ENCODE measurements at places on chromosomes 3 and 15. TPM values are rescaled to one million over a fixed set of nuclear protein-coding genes. Genes with fewer than 3 reads are reported as not detected.

GRCh38 chr3:136957751-136958288, at the start of gene IL20RB:
IL20RB (plus strand) TSS chr3:136957983; CDS start chr3:136958114, 131 bp downstream.
- DNase-seq: peak; percentile 97
- H3K27ac ChIP-seq: peak within 1 kb of the TSS; percentile 75
- no peaks in the 10 kb centered on the region for H3K36me3 ChIP-seq
- H3K4me1 ChIP-seq: peaks cover 70% of the 10 kb centered on the region

DNA sequence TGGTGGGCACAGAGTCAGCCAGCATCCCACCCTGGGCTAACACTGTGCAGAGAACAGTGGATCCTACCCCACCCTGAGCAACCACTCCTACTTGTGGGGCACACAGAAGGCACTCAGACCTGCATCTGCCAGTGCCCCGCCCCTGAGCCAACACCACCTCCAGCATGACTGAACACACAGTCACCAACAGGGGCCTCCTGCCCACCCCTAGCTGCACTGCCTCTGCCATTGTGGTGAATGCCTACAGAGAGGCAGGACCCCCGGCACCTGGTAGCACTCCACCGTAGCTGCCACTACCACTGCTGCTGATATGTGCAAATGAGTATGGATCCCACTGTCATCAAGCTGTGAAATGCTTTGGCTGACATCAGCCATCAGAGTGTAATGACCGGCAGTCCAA, 123.1 kb downstream of the ADAMTSL3 start:
- H3K36me3 ChIP-seq: no peaks in the 10 kb centered on the region
- no peaks in the 10 kb centered on the region for H3K27me3 ChIP-seq
- no peak overlapping the region for H3K27ac ChIP-seq
- DNase-seq: no peak
- H3K4me1 ChIP-seq: no peaks in the 10 kb centered on the region
- no peak overlapping the region for H3K4me3 ChIP-seq

- H3K27ac ChIP-seq: no peak overlapping the region
- no peaks in the 10 kb centered on the region for H3K36me3 ChIP-seq
- H3K27me3 ChIP-seq: no peaks in the 10 kb centered on the region
- H3K4me1 ChIP-seq: peaks cover 17% of the 10 kb centered on the region
- no peak for DNase-seq
These were observed 1.0 kb upstream of the NR2E3 start for GRCh38 chr15:71809346-71809745.

DNA sequence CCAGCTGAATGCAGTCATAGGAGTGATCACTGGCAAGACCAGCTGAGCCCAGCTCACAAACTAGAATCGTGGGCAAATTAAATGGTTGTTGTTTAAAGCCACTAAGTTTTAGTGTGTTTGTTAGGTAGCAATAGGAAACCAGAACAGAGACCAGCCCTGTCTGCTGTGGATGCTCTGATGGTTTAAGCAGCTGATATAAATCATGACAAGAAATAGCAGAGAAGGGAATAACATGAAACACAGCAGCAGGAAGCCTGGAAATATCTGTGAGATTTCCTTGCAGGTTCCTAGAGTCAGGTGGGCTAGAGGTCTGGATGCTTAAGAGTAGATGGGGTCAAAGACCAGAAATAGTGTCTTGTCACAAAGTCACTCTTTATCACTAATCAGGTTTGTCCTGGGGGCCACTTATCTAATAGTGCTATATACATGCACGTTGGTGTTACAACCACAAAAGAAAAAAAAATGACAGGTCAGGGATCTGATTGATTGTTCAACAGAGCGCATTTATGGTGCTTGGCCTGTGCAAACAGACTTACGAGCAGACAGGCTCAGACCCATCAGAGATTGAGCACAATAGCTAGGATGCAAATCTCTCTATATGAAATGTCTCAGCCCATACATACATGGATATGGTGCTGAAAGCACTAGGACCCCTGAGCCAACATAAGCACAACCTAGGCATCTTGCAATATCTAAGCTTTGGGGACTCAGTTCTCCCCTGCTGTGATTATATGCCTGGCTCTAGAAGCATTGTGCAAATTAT, 967.7 kb downstream of the AGBL1 start:
- no peak for DNase-seq
- H3K36me3 ChIP-seq: no peaks in the 10 kb centered on the region
- H3K4me3 ChIP-seq: no peak overlapping the region
- H3K27ac ChIP-seq: no peak overlapping the region
- H3K27me3 ChIP-seq: no peaks in the 10 kb centered on the region

DNA sequence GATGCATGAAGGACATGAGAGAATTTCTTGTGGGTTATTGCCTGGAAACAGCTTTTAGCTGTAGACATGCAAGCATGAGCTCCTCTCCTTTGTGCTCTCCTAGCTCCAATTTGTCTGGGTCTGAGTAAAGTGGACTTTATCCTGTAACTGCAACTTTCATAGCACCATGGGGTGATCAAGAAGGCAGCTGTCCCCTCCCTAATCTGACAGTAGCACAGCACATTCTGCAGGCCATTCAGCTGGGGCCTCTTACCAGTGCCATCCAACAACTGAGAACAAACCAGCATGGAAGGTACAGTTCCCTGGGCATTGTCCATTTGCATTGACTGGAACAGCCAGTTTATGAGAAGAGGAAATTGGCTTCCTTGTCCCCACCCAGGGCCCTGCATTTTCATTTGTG, 7.7 kb upstream of the RAB27A start:
- no peak overlapping the region for H3K4me3 ChIP-seq
- DNase-seq: no peak
- no peaks in the 10 kb centered on the region for H3K36me3 ChIP-seq
- no peak overlapping the region for H3K27ac ChIP-seq
- H3K27me3 ChIP-seq: no peaks in the 10 kb centered on the region

DNA sequence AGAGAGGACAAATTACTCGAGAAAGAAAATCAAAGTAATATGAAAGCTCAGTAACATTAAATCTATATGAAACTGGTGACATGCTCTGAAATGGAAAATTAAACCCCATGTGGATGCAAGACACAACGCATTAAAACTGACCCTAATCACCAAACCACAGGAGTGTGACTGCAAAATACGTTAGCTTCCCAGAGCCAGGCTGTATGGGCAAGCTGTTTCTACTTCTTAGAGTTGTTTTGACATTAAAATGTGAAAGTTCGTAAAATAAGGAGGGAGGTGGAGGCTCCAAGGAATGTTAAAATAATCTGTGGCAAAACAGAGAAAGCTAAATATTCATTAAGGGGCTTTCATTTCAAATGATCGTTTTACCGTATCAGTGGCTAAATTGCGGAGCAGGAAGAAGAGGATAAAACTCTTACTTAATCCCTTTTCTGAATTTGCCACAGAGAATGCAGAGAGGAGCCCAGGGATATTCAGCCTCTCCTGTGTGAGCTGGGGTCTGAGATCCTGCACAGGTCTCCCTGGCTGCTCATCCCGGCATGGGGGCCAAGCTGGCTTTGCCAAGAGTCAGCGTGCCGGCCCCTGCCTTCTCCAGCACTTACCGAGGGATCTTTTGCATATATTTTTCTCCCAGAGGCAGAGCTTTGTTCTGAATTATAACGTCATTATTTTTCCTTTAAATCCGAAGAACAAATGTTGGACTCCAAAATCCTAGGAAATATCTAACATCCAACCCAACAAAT, 239.8 kb upstream of the THBS1 start:
- H3K27ac ChIP-seq: no peak overlapping the region
- no peak overlapping the region for H3K4me3 ChIP-seq

DNA sequence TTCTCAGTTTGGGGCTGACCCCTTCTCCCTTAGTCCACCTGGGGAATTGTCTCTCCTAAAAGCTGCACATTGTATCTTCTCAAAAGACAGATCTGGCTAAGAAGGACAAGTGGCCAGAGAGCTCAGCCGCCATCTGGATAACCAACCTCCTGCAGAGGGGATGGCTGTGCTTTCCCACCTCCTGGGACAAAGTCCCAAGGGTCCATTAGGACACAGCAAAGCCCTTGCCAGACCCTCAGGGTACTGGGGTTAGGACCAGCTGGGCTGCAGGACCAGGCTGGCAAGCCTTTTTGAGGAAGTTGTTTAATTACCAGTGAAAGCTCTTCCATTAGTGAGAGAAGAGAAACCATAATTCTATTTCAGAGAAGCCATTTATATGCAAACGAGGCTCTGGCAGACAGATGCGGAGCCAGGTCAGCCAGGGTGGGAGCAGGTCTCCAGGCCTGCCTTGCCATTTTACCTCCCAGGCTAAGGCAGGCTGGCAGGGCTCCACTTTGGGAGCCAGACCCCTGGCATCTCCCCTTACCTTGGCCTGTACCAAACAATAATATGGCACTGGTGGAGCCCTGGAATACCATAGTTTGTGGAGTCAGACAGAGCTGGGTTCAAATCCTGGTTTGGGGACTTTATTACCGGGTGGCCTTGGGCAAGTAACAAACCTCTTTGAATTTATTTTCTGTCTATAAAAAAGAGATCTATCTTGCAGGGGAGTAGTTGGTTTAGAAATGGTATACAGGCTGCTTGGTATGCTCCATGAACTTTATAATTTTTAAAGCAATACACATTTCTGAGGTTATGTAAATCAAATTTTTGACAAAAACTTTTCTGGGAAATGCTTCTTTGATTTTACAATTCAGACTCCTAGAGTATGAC, 17.9 kb downstream of the SHF start:
- no peaks in the 10 kb centered on the region for H3K27me3 ChIP-seq
- H3K4me1 ChIP-seq: no peaks in the 10 kb centered on the region
- no peaks in the 10 kb centered on the region for H3K36me3 ChIP-seq
- no peak overlapping the region for H3K27ac ChIP-seq
- no peak for DNase-seq

GRCh38 chr3:43319376-43319775, 33.0 kb downstream of the SNRK start:
- no peaks in the 10 kb centered on the region for H3K27me3 ChIP-seq
- no peak for DNase-seq
- no peak overlapping the region for H3K27ac ChIP-seq

- no peaks in the 10 kb centered on the region for H3K27me3 ChIP-seq
- H3K36me3 ChIP-seq: 0 out of 2 replicates have a peak, but pooled peaks cover 16% of the 10 kb centered on the region
- peak; percentile 91 for DNase-seq
- H3K4me1 ChIP-seq: peaks cover 18% of the 10 kb centered on the region
These were observed 32.2 kb upstream of the TM2D3 start for GRCh38 chr15:101684384-101684783.

DNA sequence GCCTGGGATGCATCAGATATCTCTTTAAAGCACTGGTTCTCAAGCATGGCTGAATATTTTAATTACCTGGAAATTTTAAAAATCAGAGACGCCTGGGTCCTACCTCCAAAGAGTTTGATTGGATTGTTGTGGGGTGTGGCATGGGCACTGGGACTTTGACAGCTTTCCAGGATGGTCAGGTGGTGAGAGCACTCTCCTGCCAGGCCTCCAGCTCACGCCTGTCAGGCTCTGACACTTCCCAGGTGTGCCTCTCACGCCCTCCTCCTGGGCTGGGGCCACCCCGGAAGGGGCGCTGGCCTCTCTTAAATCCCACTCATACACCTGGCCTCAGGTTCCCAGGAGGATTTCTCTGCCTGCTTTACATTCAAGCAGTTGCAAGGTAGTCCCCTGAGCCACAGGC, 48.5 kb downstream of the AMOTL2 start:
- H3K27ac ChIP-seq: peak overlapping the region; percentile 94
- no peaks in the 10 kb centered on the region for H3K27me3 ChIP-seq
- H3K4me1 ChIP-seq: peaks cover 66% of the 10 kb centered on the region
- no peak for DNase-seq

DNA sequence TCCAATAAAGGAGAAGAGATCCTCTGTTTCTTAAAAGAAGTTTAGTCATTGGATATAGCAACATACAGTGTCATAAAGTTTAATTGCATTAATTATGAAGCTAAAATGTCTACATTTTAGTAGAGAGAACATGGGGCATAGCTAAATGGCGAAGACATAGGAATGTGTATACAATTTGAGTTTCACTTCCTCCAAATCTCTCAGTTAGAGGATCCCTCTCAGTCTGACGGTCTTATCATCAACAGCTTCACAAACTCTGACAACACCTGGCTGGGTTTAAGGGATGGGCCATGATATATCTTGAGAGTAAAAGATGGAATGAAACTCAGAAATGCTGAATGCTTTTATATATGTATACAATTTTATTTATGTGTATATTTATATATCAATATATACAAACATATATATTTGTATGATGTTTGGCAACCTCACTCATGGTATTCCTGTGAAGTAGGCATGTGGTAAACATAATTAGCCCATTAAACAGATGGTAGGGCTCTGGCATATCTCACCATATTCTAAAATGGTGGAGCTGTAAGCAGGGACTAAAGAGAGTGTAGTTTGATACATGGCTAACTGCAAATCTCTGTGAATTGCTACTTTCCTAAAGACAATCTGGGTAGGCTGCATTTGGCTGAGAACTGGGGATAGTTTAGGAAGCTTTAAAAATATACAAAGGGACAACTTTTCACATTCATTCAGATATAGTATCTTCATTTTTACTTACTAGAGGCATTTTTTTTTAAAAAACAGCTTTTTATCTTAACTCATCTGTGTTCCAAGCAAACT, 111.6 kb downstream of the TIGIT start:
- no peak overlapping the region for H3K4me3 ChIP-seq
- no peaks in the 10 kb centered on the region for H3K36me3 ChIP-seq
- peak overlapping the region; percentile 61 for H3K27ac ChIP-seq
- H3K4me1 ChIP-seq: peaks cover 59% of the 10 kb centered on the region
- no peak for DNase-seq

- H3K27me3 ChIP-seq: peaks cover 9% of the 10 kb centered on the region
- H3K4me3 ChIP-seq: no peak overlapping the region
- H3K4me1 ChIP-seq: no peaks in the 10 kb centered on the region
- DNase-seq: no peak
These were observed 62.0 kb upstream of the CSTA start for GRCh38 chr3:122263058-122263457.

DNA sequence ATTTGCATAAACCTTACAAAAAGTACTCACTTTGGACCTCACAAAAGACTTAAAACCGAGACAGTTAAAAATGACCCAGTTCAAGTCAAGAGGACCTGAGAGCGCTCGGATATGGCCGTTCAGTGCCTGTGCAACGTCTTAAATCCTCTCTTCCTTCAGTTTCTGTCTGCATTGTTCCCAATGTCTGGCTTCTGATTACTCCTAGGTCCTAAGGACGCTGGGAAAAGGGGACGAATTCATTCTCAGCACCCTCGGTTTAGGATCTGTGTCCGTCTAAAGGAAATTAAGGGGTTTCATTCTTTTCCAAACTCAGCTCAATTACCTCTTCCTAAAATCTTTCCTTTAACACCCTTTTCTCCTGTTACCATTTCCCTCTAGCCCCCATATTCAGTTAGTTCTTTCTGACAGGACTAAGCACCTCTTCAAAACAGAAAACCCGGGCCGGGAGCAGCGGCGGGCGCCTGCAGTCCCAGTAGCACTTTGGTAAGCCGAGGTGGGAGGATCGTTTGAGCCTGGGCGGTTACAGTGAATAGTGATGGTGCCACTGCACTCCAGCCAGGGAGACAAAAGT, 970 bp downstream of the DPPA4 start:
- no peaks in the 10 kb centered on the region for H3K27me3 ChIP-seq
- H3K4me1 ChIP-seq: no peaks in the 10 kb centered on the region
- H3K27ac ChIP-seq: no peak overlapping the region
- H3K4me3 ChIP-seq: peak overlapping the region; percentile 74
- no peaks in the 10 kb centered on the region for H3K36me3 ChIP-seq

- H3K36me3 ChIP-seq: 0 out of 2 replicates have a peak, but pooled peaks cover 8% of the 10 kb centered on the region
- H3K27me3 ChIP-seq: no peaks in the 10 kb centered on the region
- H3K27ac ChIP-seq: no peak overlapping the region
- H3K4me1 ChIP-seq: peaks cover 4% of the 10 kb centered on the region
- H3K4me3 ChIP-seq: no peak overlapping the region
These were observed 217.1 kb downstream of the GBE1 start for GRCh38 chr3:81544385-81544784.

The NPAP1 gene
- not detected for total RNA-seq

The NDUFB5 gene
- 79.5 TPM for total RNA-seq

The GUCA1C gene
- not detected for total RNA-seq

The ANAPC13 gene
- 93.5 TPM for total RNA-seq

The DUOXA2 gene
- not detected for total RNA-seq

The CCR9 gene
- total RNA-seq: not detected

The FBXO40 gene
- not detected for total RNA-seq

The EBLN2 gene
- total RNA-seq: 3.0 TPM

The GOLGA6A gene
- total RNA-seq: not detected

The ACP3 gene
- total RNA-seq: 0.51 TPM

The ERC2 gene
- total RNA-seq: not detected

The PPP1R14D gene
- total RNA-seq: not detected

Data from GM23248 (cell line).